Brain (organoid and tissue), 16 donors: ENCODE measurements at places on chromosomes 3 and 15. TPM values are rescaled to one million over a fixed set of nuclear protein-coding genes. Genes with fewer than 3 reads are reported as not detected.

The SLC22A13 gene
- not detected for polyA plus RNA-seq

The EFCAB12 gene
- polyA plus RNA-seq: 1.4 TPM

The AP3B2 gene
- polyA plus RNA-seq: 78.1 TPM

The ISLR2 gene
- 30.2 TPM for polyA plus RNA-seq

The PTPN9 gene
- polyA plus RNA-seq: 23.4 TPM

The TRIM42 gene
- polyA plus RNA-seq: not detected

The TMEM212 gene
- not detected for polyA plus RNA-seq

The KNL1 gene
- 4.8 TPM for polyA plus RNA-seq

The AHSG gene
- not detected for polyA plus RNA-seq

The MELTF gene
- polyA plus RNA-seq: 9.3 TPM

The NIPA2 gene
- 36.9 TPM for polyA plus RNA-seq

The FAM81A gene
- 10.4 TPM for polyA plus RNA-seq

The FANCD2OS gene
- not detected for polyA plus RNA-seq

The TIMP4 gene
- polyA plus RNA-seq: 9.1 TPM

The GP5 gene
- not detected for polyA plus RNA-seq

The FBXW12 gene
- not detected for polyA plus RNA-seq
